ENCODE measurements at places on chromosomes 6 and 20. TPM values are rescaled to one million over a fixed set of nuclear protein-coding genes. Genes with fewer than 3 reads are reported as not detected.

- no peaks in the 10 kb centered on the region for H3K27me3 ChIP-seq
- no peaks in the 10 kb centered on the region for H3K4me1 ChIP-seq
- no peaks in the 10 kb centered on the region for H3K36me3 ChIP-seq
- no peak for DNase-seq
- no peak overlapping the region for H3K4me3 ChIP-seq
These were observed 158.8 kb upstream of the PHACTR1 start for GRCh38 chr6:12557765-12558164.

PHACTR1 gene
- 4.3 TPM for total RNA-seq

GRCh38 chr20:4280731-4281130 is 265.4 kb upstream of the RNF24 start:
- H3K27me3 ChIP-seq, result no peaks in the 10 kb centered on the region
- no peak overlapping the region for H3K4me3 ChIP-seq
- no peaks in the 10 kb centered on the region for H3K36me3 ChIP-seq
- no peak for DNase-seq

GRCh38 chr6:89186762-89187161 is 30.4 kb downstream of the GABRR1 start:
- H3K27me3 ChIP-seq, result no peaks in the 10 kb centered on the region
- no peak overlapping the region for H3K27ac ChIP-seq
- H3K36me3 ChIP-seq, result no peaks in the 10 kb centered on the region
- peak; percentile 10 for DNase-seq
- H3K4me3 ChIP-seq, result no peak overlapping the region

GRCh38 chr20:43916073-43916880 is 1.6 kb downstream of the TOX2 start:
- H3K4me3 ChIP-seq, result peak overlapping the region; percentile 45
- no peaks in the 10 kb centered on the region for H3K36me3 ChIP-seq
- no peaks in the 10 kb centered on the region for H3K4me1 ChIP-seq
- H3K27ac ChIP-seq, result peak overlapping the region; percentile 67
- peaks cover 11% of the 10 kb centered on the region for H3K27me3 ChIP-seq

RUNX2 gene
- 10.7 TPM for total RNA-seq

- H3K4me3 ChIP-seq, result no peak overlapping the region
- no peak overlapping the region for H3K27ac ChIP-seq
- no peaks in the 10 kb centered on the region for H3K4me1 ChIP-seq
- no peak for DNase-seq
These were observed 430.7 kb upstream of the KHDRBS2 start for GRCh38 chr6:62716719-62717118.

DNA sequence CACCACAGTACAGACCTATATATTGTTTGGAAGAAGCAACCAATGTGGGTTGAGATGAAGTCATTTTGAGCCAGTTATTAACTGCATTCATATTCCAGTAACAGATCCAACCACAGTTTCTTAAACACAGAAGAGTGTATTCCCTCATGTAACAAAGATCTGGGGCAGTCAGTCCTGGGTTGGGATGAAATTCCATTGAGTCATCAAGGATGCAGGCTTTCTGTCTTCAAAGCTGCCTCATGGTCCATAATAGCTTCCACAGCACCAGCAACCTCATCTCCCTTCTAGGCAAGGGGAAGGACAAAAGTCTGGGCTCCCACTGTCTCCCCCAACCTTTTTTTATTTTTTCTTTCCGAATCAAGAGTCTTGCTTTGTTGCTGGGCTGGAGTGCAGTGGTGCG is 2.9 kb upstream of the SOD2 start:
- no peaks in the 10 kb centered on the region for H3K27me3 ChIP-seq
- H3K4me3 ChIP-seq, result no peak overlapping the region
- no peak overlapping the region for H3K27ac ChIP-seq
- DNase-seq, result no peak
- peaks cover 14% of the 10 kb centered on the region for H3K4me1 ChIP-seq

GRCh38 chr6:112257178-112257855 is 3.0 kb upstream of the LAMA4 start:
- H3K27ac ChIP-seq, result no peak overlapping the region
- H3K4me3 ChIP-seq, result no peak overlapping the region
- no peaks in the 10 kb centered on the region for H3K4me1 ChIP-seq

RAB44 gene
- 0.14 TPM for total RNA-seq

DNA sequence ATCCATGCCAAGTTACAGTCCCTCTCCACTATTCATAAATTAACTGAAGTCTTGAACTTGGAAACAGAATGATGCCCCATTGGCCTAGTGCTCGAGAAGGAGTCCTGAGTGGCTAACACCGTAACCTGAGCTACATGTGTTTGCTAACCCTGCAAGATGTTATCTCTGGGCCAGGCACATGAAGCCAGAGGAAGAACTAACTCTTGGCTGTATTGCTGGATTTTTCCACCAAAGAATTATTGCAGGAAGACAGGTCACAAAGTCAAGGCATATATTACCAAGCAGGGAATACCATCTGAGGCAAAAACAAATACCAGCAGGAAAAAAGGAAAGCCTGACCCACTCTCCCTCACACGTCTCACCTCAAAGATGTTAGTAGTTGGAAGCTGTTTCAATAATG is 148.9 kb upstream of the PHACTR1 start:
- H3K27ac ChIP-seq, result no peak overlapping the region
- no peaks in the 10 kb centered on the region for H3K27me3 ChIP-seq
- no peaks in the 10 kb centered on the region for H3K4me1 ChIP-seq
- no peaks in the 10 kb centered on the region for H3K36me3 ChIP-seq

Data from prostate gland (tissue), 2 donors.